CD4-positive, alpha-beta T cell treated with Interleukin-17A for 4 hours (primary cell): ENCODE measurements at places on chromosomes 5 and 9.
A peak's percentile ranks its signal among the peaks of the same experiment; 100 is the strongest.

DNA sequence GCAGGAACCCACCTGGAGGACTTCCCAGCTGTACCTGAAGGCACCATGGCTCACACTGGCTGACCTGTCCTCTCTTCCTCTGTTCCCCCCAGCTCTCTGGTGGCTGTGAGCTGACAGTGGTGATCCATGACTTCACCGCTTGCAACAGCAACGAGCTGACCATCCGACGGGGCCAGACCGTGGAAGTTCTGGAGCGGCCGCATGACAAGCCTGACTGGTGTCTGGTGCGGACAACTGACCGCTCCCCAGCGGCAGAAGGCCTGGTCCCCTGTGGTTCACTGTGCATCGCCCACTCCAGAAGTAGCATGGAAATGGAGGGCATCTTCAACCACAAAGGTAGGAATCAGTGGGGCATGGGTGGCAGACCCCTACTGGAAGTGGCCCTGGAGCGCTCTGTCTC lies 161.9 kb upstream of the OTULINL start:
- DNase-seq: no peak

- no peak for DNase-seq
Measured at GRCh38 chr9:13726746-13727145, 447.3 kb upstream of the MPDZ start.

DNA sequence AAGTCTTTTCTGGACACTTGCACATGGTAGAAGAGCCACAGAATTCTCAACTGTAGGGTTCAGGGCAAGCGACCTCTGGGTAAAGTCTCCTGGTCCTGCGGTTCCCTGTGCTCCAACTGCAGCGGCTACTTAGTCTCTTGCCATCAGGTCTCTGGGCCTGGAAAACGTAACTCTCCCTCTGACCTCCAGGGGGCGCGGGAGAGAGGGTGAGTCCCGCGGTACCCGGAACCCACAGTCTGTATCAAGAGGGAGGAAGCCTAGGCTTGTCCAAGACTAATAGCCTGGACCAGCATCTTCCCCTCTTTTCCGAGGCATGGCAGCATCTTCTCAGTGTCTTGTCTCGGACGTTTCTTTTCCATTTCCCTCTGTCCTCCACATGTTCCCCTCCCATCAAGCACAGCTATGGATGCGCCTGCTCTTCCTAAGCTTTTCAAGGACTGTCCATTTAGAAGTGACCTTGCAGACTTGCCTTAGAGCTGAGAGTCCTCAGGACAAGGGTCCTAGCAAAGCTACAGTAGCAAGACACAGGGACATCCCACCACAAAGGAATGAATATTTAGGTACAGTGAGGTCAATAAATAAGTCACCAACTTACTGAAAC lies 59.3 kb downstream of the FSTL4 start:
- peak; percentile 51 for DNase-seq

DNA sequence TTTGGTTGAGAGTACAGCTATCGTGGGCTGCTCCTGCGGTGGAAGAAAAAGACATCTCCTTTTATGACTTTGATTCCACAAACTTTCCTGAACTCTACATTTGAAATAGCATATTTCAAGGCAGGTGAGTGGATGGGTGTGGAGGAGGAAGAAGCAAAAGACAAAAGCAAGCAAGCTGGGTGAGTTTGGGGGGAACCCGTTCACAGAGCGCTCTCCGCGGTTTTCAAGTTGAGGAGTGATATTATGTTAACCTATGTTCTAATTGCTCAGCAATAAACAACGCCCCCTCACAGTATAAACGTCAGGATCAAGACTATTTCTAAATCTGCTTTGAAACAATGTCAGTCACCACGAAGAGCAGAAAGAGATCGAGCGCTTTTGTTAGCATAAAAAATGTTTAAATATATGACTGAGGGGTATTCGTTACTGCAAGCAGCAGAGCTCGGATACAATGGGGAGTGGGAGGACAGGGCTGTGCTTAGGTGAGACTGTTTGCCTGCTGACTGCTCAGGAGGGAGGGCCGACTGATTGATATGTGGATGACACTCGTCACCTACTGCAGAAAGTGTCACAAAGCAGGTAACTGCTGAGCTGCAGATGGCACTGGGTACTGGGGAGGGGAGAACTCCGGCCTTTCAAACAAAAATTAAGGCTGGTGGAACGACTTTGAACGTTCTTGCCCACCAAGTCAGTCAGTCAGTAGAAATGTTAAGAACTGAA lies 236.5 kb downstream of the DRD1 start:
- no peak for DNase-seq

DNA sequence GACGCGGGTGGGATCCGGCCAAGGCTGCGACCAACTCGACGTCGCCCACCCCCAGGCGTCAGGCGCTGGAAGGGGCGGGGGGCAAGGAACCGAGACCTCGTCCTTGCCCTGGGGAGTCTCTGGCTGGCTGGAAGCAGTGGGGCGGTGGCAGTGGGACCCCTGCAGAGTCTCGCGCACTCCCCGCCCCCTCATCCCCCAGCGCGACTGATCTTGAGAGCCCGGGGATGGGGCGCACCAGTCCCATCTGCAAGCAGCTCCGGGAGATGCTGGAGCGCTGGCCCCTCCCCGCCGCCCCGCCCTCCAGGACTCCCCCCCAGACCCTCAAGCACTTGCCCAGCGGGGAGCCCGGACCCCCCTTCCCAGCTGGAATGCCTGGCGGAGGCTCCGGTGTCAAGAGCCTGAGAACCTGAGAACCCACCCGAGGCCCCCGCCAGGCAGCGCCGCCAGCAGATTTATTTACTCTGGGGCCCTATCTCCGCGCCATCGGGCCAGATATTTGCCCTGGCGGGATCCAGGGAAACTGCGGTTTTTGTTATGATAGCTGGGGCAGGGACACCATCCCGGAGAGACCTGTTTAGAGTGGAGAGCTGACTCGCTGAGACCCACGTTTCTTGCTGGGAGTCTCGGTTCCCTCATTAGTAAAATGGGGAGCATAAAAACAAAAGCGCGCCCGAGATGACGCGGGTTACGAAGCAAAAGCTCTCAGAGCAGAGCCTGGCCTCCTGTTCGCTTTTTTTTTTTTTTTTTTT lies 1.2 kb downstream of the PRRT1B start:
- DNase-seq: peak; percentile 24
